Brain pericyte (primary cell): ENCODE measurements at places on chromosomes 11 and 22.

DNA sequence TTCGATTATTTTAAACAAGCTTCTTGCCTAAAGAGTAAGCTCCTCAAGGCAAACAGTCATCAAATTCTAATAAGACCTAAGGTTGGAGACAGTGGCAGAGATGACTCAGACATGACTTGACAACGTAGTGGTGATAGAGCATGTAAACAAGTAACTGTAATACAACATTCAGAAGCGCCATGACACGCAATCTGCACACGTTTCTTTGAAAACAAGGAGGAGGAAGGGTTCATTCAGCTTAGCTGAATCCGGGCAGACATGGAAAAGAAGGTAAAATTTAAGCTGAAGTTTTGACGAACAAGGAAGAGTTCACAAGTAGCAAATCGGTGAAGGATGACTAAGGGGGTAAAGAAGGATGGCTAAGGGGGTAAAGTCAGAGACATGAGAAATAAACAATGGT lies 152.4 kb upstream of the ZC3H12C start:
- no peak for DNase-seq

GRCh38 chr11:110508786-110509185 lies 79.0 kb downstream of the FDX1 start:
- no peak for DNase-seq

DNA sequence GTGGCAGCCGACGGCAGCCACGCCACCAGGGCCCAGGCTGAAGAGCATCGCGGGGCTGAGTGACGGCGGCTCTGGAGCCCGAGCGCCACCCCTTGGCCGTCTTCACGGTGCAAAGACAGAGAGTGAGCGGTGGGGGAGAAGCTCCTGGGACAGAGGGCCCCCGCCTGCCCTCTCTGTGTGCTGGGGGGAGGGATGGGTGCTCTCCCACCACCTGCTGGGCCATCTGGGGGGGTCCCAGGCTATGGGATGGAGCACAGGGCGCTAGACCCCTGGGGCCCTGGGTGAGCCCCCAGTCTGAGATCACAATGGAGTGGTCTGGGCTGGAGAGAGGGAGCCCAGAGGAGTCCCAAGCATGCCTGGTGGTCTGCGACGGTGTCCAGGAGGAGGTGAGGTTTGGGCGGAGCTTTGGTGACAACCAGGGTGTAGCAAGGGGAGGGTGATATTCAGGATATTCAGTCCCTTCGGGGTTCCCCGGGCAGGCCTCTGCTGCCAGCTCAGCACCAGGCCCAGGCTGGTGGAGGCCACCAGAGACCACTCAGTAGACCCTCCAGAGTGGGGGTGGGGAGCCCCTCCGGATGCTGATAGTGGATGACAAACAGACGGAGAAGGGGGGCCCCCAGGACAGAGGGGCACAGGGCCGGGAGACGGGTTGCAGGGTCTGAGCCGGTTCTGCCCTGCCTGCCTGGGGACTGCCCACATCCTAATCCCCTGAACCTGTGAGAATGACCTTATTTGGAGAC lies 78.1 kb upstream of the PRR5 start:
- DNase-seq = no peak

GRCh38 chr11:67631853-67632174 lies 2.1 kb upstream of the NUDT8 start:
- no peak for DNase-seq

DNA sequence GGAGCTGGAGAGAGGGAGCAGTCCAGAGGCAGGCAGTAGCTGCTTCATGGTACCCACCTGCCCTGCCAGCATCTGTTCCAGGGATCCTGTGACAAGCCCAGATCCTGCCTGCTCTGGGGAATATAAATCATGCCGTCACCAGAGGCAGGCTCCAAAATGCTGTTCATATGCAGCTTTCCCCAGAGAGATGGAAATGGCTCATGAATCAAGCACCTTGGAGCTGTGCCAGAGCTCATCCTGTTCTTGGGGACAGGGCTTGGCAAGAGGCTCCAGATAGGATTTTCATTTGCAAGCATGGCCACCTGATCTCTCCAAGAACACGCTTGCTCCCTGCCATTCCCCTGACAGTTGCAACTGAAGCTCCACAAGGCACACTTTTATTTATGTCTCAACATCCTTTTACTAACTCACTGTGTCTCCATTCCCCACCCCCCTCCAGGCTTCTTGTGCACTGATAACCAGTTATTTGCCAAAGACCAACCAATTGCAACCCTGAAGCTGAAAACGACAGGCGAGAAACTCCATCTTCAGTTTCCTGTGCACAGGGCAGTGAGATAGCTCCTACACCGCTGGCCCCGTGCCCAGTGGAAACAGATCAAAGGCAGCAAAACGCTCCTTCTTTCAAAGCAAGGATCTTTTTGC lies 115.8 kb upstream of the PITPNB start:
- DNase-seq = no peak
